ENCODE measurements at places on chromosomes 4 and X.

DNA sequence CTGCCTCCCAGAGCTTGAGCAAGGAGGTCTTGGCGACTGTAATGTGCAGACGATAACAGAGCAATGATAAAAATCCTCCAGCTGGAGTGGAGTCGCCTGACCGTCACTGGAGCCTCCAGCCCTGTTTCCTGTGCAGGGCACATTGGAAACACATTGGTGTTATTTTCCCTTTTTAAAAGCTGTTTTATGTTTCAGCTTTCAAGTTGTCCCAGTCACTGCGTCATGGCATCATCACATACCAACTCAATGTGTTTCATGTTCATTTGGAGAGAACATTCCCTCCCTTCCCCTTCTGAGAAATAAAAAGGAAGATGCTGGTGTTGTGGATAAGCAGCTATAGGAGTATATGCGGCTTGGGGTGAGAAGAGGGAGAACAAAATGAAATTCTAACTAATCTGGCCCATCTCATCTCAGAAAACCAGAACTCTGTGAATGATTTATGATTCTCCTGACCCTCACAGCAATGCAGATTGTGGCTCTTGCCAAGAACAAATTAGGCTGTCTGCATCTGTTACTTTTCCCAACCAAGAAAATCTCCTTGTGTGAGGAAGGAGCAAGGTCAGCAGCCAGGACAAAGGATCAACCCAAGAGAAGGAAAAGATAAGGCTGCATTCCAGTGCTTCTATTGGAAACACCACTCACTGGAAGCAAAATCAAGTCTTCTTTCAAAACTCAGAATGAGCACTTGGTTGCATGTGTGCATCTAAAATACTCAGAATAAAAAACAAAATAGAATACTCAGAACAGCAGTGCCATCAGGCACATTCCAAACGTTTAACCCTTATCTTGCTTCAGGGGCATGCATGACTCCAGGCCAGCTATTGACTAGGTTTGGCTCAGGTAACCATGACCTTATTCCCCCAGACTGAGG is 134.4 kb downstream of the RASL11B start:
- no peak for DNase-seq

DNA sequence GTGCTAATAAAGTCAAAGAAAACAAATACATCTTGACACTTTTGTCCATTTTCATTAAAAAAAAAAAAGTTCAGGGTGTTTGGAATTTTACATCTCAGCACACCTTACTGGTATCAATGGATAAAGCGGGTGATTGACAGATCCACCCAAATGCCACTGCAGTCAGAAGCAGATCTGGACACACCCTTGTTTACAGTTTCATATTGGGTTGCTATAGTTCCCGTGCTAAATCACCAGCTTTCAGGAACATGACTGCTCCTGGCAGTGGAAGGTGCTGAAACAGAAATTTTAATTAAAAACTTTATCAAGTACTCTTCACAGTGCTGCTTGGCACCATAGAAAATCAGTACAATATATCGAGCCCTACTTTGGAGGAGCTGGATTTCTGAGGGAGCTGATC is 116.3 kb downstream of the STOX2 start:
- DNase-seq = no peak

- no peak for DNase-seq
Observed at GRCh38 chr4:172308078-172308477, 494.9 kb downstream of the GALNTL6 start.

- no peak for DNase-seq
Observed at GRCh38 chr4:172725581-172725980, 443.0 kb upstream of the GALNT7 start.

GRCh38 chr4:95627709-95628108 is 78.9 kb upstream of the UNC5C start:
- no peak for DNase-seq

- no peak for DNase-seq
Observed at GRCh38 chr4:158008551-158009218, 164.1 kb downstream of the GASK1B start.

DNA sequence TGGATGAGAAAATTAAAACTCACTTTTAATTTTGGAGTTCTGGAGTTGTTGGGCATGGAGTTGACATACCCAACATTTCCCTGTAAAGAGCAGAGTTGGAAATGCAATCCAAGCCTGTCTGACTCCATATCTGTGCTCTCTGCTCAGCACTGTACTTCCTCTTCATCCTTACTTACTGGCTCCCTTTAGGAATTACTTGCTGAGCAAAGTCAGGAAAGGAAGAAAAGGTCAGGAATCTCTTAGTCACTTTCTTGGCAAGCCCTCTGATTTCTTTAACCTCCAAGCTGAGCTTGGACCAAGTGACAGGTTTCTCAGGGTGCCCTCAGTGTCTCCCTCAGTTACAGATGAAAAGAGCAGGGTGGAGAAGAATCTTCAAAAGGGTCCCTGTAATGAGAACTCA is 501.5 kb downstream of the ZIC3 start:
- DNase-seq = no peak

DNA sequence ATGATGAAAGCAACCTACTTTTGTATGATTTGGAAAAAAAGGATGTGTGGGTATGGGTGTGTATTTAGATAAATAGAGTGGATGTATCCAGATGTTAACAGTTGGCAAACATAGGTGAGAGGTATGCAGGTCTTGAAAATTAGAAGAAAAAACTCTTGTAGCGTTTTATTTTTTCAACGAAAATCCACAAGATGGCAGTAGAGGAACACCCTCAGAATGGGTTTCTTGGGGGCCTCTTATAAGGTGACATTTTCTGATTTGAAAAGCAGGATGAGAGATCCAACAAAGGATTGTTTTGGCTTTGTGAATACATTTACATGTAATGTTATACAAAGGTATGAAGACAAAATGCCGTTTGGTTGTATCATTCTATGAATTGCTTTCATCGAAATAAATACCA is 68.3 kb downstream of the FMR1NB start:
- no peak for DNase-seq

- DNase-seq = no peak
Observed at GRCh38 chr4:121358473-121358872, 22.3 kb downstream of the QRFPR start.

- no peak for DNase-seq
Observed at GRCh38 chrX:3161681-3162080, 120.4 kb downstream of the ARSF start.

- no peak for DNase-seq
Observed at GRCh38 chr4:146053891-146054290, 115.3 kb upstream of the ZNF827 start.

- DNase-seq = no peak
Observed at GRCh38 chrX:107935200-107935599, 47.0 kb downstream of the TEX13B start.

- no peak for DNase-seq
Observed at GRCh38 chr4:17535906-17536305, 20.9 kb downstream of the CLRN2 start.

- no peak for DNase-seq
Observed at GRCh38 chr4:137623013-137623412, 90.7 kb upstream of the PCDH18 start.

DNA sequence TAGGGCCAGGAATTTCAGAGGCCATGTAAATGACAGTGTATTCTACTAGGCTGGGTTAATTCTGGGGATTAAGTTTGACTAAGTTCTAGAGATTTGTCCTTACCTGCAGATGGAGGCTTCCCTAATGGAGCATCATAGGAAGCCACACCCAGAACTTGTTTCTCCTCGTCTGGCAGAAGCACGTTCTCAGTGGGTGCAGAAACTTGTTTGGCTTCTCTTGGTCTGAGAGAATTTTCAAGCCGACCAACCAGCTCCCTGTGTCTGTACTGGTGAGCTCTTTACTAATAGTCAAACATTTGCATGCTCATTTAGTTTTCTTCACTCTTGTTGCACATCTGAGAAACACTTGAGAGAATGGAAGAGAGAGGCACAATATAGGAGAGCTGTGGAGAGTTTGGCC is 907 bp upstream of the ATP10D start:
- DNase-seq = no peak

GRCh38 chr4:185587427-185588161 is 52.3 kb upstream of the PDLIM3 start:
- DNase-seq = no peak

DNA sequence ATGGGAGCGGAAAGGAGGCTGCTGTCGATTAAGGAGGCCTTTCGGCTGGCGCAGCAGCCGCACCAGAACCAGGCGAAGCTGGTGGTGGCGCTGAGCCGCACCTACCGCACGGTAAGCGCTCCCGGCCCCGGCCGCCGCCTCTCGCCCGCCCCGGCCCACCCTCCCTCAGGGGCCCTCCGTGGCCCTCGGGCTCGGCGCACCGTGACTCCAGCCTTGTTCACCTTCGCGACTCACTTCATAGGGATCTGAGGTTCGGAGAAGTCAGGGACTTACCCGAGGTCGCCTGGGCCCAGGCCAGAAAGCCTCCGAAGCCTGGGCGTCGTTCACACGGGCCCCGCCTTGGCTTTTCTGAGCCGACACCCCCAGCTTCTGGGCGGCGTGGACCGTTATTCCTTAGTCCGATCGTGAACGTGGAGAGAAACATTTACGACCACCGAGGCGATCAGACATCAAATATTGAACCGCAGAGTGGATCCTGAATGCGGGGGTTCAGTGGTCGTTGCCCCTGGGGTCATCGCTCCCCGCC is 362 bp downstream of the NCAPG start:
- DNase-seq = no peak

DNA sequence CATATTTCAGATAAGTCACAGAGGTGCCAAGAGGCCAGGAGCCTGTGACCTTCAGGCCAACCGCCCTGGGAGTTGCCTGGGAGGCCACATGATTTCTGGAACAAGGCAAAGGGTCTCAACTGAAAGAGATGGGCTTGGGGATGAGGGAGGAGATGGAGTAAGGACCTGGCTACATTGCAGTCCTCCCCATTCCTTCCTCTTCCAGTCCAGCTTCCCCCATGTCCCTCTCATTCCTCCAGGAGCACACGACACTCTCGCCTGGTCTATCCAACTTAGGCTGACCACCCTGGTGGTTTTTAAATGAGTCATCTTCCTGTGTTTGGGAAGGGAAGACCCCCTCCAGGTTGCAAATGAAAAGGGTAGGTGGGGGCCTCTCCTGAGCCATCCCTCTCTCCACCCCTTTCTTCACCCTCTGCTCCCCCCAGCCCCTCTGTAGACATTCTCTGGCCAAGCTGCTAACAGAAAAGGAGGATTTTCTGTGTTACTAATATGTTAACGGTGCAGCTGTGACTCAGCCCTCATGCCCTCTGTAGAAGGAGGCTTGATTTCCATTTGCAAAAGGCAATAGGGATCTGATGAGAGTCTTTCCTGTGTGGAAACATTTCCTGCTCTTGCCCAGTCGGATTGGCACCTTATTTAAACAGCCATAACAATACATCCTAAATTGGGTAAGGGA is 79.2 kb downstream of the RTL5 start:
- no peak for DNase-seq

DNA sequence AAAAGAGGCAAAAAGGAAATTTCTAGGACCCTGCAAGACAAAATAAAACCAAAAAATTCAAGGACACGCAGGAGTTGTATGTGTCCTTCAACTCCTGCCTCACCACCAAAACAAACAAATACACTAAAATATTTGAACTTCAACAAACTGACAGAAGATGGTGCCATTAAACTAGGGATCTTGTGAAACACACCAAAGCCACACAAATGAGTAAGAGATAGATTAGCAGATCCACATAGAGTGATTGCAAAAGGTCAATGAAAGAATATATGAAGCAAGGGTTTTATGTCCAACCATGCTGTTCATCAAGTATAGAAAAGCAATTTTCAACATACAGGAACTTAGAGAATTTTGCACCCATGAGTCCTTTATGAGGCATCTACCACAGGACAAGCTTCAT is 40.1 kb upstream of the SCML1 start:
- DNase-seq = no peak

DNA sequence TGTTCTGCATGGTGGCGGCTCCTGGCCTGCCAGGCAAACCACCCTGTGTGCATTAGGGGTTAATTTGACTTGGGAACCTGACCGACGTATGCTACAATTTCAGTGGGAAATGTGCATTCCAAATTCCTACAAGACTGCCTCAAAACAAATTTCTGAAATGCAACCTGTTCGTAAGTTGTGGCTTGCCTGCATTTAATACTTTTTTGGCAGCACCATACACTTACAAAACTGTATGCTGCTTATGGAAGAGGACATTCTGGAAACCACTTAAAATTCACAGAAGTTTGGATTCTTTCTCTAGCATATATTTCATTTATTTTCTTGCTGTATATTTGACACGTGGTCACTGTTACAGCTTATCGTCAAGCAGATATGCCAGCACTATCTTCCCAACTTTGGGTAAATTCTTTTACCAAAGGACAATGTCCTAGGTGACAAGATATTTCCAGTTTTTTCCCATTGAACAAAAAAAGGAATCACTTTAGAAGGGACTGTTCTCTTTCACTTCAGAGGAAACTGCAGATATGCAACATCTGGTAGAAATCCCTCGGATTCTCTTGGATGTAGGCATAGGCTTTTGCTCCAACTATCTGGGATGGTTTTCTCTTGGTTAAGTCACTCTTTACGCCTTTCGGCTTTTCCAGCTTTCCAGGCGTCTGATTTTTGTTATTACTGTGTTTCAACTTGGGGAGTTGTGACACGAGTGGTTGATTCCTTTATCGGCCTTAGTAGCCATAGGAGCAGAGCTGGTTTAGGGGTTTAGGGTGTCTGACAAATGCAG is 9.7 kb upstream of the TENM3 start:
- DNase-seq = no peak

GRCh38 chrX:42708222-42708621 is 69.7 kb downstream of the PPP1R2C start:
- no peak for DNase-seq

GRCh38 chr4:10171055-10171454 is 54.5 kb upstream of the WDR1 start:
- no peak for DNase-seq

DNA sequence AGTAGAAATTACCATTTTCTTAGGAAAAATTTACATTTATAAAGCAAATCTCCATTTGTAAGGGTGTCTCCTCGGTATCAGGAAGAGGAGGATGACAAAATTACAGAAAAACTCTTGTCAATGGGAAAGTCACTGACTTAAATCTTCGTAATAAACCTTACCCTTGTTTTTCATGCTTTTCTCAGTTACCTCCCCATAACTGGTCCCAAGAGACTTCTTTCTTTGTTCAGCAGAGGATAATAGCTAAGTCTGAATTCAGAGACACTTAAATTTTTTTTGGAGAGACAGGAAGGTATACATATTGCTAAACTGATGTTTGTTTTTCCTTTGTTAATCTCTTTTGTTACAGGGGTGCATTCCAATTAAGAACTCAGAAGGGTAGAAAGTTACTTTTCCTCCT is 125.5 kb upstream of the JADE1 start:
- no peak for DNase-seq

DNA sequence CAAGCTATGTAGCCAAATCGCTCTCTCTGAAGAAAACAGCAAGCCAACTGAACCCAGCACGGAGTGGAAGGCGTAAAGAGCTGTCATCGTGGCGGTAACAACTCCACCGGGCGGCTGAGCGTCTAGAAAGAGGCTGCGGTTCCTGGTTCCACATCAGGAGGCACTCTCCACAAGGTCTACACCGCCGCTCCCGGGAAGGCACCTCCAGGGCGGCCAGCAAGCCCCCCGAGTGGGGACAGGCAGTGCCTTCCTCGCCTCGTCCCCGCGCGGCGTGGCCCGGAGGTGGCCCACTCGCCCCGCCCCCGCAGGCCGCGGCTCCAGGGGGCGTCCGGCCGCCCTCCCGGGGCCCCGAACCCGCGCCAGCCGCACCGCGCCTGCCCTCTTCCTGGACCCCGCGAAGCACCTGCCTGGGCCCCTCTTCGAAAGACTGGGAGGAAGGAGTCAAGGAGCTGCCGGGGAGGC is 755 bp downstream of the KLHL8 start:
- DNase-seq = peak; percentile 55

Measured in anterior cingulate cortex (tissue), 58 donors.